ENCODE measurements at places on chromosomes 12 and 14.

DNA sequence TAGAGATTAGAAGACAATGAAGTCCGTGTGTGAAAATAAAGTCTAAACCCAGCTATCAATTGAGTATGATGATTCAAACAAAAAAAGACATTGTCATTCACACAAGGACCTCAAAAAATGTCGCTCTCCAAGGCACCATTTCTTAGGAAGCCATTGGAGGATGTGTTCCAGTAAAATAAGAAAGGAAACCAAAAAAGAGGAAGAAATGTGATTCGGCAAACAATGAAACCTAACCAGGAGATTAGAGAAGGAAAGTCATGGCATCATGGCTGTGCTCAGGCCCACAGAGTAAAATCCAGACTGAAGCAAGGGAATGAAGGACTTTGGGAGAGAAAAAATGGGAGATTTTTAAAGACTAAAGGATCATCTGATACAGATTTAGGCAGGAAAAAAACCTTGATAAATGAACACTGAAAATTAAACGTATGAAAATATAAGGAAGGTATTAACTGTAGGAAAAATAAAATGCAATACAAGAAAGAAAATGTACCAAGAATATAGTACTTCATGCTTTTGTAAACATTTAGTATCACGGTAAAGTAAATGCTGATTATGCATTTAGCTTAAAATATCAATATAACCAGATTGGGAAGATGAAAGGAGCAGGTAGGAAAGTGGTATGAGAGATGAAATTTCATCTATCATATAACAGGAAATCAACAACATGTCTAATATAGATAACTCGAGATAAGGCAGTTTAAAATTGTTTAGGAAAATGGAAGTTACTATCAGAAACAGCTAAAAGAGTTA, 38.2 kb upstream of the MTHFD1 start:
- H3K27me3 ChIP-seq, result no peaks in the 10 kb centered on the region
- H3K4me1 ChIP-seq, result no peaks in the 10 kb centered on the region
- H3K36me3 ChIP-seq, result no peaks in the 10 kb centered on the region
- H3K27ac ChIP-seq, result no peak overlapping the region

GRCh38 chr14:61498303-61498702, 176.9 kb downstream of the PRKCH start:
- no peaks in the 10 kb centered on the region for H3K27me3 ChIP-seq
- no peak for DNase-seq
- no peaks in the 10 kb centered on the region for H3K36me3 ChIP-seq

GRCh38 chr12:111102102-111102739, 181.8 kb upstream of the MYL2 start:
- DNase-seq, result no peak
- no peaks in the 10 kb centered on the region for H3K27me3 ChIP-seq
- no peaks in the 10 kb centered on the region for H3K36me3 ChIP-seq
- no peaks in the 10 kb centered on the region for H3K4me1 ChIP-seq

DNA sequence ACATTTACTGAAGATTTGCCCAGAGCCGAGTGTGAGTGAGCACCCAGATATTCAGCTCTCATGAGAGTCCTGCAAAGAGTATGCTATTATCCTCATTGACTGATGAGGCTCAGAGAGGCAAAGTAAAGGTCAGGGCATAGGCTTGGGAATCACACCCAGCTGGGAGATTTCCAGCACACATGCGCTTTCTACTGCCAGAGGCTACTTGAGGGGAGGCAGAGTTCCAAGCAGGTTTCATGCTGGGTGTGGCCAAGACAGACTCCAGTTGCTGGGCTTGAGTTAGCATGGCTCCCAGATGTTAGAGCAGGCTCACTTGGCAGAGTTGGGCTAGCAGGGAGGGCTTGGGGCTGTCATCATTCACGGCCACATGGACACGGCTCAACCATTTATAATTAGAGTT, 14.4 kb upstream of the FAM181A start:
- DNase-seq, result no peak
- no peak overlapping the region for H3K4me3 ChIP-seq
- H3K27ac ChIP-seq, result no peak overlapping the region
- peaks cover 5% of the 10 kb centered on the region for H3K36me3 ChIP-seq
- no peaks in the 10 kb centered on the region for H3K4me1 ChIP-seq

DNA sequence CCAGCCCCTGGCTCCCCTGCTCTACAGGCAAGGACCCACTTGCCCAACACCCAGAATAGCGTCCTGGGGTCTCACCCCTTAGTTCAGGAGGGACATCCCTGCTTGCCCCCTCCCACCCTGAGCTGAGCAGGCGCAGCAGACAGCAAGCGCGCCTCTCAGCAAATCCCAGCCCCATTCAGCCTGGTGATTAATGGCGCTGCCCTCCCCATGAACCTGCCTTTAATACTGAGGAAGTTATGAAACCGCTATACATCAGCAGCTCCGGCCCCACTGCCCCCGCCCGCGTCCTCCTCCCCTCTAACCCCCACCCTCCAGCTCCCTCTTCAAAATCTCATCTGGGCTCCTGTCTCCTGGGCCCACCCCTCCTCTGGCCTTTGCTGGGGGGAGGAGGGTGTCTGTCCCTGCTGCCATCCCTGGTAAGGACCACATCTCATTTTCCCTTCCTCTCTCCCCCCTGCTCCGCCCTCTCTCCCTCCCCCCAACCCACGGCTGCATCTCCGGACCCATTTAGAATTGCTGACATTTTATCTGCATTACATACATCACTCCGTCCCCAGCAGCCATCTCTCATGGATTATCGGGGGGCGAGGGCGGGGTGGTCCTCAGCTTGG, 7.1 kb upstream of the SMUG1 start:
- H3K4me3 ChIP-seq, result peak overlapping the region; percentile 49
- H3K27me3 ChIP-seq, result no peaks in the 10 kb centered on the region
- H3K36me3 ChIP-seq, result no peaks in the 10 kb centered on the region
- peak overlapping the region; percentile 94 for H3K27ac ChIP-seq

DNA sequence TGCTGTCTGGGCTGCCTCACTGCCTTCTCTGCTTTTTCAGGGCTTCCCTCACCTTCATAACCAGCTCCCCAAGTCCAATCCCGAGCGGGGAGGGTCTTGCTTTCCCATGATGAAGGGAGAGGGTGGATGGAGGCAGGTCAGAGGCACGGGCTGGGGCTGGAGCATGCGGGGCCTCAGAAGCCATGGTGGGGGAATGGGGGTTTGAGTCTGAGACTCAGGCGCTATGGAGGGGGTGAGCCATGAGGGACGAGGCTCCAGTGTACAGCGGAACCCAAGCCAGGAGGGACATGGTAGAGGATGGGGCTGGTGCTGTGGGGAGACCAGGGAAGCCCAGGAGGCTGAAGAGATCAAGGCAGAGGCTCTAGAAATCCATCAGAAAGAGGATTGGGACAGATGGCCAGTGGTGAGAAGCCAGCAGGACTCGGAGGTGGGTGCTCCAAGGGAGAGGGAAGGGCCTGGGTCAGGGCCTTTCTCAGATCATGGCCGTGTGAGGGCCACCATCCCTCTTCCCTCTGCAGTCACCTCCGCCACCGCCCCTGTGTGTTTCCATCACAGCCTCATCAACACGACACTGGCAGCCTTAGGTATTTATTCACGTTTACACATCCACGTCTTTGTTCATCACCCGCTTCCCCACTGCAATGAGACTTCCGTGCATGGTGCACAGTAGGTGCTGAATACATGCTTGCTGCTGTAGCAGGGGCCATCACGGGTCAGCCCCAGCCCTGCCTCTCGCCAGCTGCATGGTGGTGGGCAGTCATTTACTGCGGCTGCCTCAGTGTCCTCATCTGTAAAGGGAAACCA, 144.7 kb downstream of the ADGRD1 start:
- H3K4me3 ChIP-seq, result no peak overlapping the region
- H3K27me3 ChIP-seq, result no peaks in the 10 kb centered on the region
- H3K4me1 ChIP-seq, result no peaks in the 10 kb centered on the region

DNA sequence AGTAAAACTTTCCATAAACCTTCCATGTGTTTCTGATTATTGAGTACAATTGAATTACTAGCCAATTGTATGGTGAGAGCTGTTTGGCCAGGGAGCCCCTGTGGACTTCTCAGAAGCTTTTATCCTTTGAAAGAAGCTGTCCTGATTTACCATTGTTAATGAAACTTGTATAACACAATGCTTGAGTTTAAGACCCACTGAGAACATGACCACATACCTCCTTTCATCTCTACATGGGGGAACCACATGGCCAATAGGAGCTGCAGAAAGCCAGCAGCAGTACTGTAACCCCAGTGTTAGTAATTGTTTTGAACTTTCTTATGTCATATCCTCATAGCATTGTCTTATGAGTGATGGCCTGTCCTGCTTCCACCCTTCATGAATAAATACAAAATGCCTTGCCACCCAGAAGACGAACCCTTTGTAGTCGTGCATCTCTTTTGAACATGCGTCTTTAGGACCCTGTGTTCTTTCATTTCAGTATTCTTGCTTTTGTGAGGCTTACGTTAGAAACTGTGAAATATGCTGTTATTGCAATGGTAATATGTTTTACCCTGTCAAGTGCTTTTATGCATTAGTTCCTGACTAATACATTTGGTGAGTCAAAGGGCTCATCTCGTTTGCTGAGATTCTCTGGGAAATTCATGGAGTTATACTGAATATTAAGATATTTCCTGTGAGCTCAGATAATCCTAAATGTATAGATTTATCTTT, 815.7 kb downstream of the NRXN3 start:
- H3K27me3 ChIP-seq, result no peaks in the 10 kb centered on the region
- DNase-seq, result no peak
- no peak overlapping the region for H3K27ac ChIP-seq
- no peaks in the 10 kb centered on the region for H3K36me3 ChIP-seq
- no peak overlapping the region for H3K4me3 ChIP-seq

DNA sequence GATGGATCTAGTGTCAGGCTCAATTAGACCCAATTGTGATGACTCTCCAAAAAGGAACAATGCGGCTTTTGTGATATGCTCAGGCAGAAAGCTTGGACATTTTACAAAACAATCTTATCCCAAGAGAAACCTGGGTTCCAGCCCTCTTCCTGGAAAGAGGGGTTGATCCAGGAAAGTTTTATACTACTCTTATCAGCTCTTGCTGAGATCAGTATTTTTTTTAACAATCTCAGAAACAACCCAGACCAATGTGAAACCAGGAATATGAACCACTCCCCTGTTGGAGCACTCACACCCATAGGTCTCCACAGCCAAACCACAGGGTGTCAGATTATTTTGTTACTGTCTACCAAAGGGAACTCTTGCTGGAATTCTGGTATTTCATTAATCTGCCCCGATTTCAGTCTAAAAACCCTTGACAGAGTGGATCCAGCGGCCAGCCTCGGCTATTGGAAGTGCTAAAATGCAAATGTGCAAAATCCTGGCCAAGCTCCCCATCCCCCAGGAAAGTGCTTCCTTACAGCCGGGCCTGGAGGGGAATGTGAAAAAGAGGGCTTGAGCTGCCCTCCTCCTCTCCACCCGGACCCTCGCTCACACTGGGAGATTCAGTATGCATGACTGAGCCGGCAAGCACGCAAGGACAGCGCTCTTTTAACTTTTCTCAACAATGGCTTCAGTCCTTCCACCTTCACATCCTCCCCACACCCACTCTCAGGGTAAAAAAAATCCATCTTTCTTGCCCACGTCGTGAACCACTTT, 4.0 kb downstream of the FBXL14 start:
- no peak for DNase-seq
- H3K27me3 ChIP-seq, result no peaks in the 10 kb centered on the region
- H3K4me1 ChIP-seq, result peaks cover 52% of the 10 kb centered on the region
- H3K27ac ChIP-seq, result no peak overlapping the region
- H3K4me3 ChIP-seq, result peak overlapping the region; percentile 96
- H3K36me3 ChIP-seq, result no peaks in the 10 kb centered on the region

DNA sequence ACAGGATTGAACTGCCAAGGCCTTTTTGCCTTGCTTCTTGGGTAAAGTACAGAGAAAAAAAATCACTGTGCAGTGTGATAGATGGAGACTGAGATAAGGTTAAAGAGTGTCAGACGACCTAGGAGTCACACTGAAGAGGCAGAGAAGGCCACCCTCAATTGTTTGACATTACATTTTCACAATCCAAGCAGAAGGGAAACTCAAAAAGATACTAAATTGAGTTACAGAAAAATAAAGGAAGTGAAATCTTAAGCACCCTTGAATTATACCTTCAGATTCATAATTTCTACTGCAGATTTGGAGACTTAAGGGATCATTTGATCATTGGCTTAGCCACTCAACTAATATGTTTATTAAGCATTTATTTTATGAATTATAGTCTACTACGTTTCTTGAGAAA, 97.1 kb downstream of the MYF5 start:
- no peaks in the 10 kb centered on the region for H3K4me1 ChIP-seq
- no peak overlapping the region for H3K4me3 ChIP-seq
- H3K27me3 ChIP-seq, result no peaks in the 10 kb centered on the region
- DNase-seq, result no peak
- no peaks in the 10 kb centered on the region for H3K36me3 ChIP-seq

DNA sequence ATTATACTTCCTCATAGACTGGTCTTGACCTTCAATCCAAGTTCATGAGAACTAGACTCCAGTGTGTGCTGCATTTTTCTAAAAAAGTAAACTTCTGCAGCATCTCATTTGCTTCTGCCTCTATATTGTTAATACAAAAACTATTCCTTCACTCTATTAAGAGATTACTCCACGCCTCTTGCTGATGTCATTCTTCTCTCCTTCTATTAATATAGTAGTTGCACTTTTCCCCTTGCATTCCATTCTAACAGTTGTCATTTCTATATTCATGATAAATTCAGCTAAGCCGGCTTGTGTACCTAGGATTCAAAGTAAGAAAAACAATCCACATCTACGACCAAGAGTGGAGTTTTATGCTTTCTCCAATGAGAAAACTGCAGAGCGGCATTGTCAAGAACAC, 480.4 kb upstream of the NOVA1 start:
- H3K27ac ChIP-seq, result no peak overlapping the region
- H3K4me3 ChIP-seq, result no peak overlapping the region
- no peak for DNase-seq
- H3K36me3 ChIP-seq, result no peaks in the 10 kb centered on the region
- H3K4me1 ChIP-seq, result no peaks in the 10 kb centered on the region

DNA sequence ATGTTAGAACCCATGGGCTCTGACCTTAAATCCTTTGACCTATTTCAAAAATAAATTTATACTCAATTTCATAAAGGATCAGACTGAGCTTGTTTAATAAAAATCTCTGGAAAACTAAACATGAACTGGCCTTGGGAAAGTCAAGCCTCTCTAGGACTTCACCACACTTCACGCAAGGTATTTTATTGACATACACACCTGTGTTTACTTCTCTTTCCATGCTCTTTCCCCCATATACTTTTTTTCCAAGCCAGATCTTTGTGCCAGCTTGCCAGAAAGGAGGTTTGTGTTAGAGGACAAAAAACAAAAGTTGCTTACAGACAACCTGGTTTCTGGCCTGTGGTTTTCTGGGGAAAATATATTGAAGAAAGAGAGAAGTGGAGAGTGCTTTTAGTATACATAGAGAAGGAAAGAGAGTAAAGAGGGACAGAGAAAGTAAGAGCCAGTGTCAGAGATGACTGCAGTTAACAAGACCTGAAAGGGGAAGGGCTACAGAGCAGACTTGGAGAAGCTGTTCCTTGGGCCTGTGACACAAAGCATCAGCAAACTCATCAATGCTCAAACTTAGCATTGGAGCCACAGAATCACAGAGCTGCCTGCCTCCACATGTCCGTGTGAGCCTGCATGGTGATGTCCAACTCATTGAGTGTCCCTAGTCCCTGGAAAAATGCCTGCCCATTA, 77.3 kb upstream of the TMTC2 start:
- no peaks in the 10 kb centered on the region for H3K36me3 ChIP-seq
- H3K4me3 ChIP-seq, result no peak overlapping the region

- no peaks in the 10 kb centered on the region for H3K27me3 ChIP-seq
- no peak overlapping the region for H3K4me3 ChIP-seq
- no peak for DNase-seq
- H3K36me3 ChIP-seq, result no peaks in the 10 kb centered on the region
- no peaks in the 10 kb centered on the region for H3K4me1 ChIP-seq
These were observed 23.4 kb downstream of the ALDH1L2 start for GRCh38 chr12:105060715-105061378.

GRCh38 chr12:30023186-30023585, 239.4 kb upstream of the TMTC1 start:
- no peaks in the 10 kb centered on the region for H3K4me1 ChIP-seq
- no peak overlapping the region for H3K27ac ChIP-seq
- no peaks in the 10 kb centered on the region for H3K36me3 ChIP-seq
- H3K27me3 ChIP-seq, result no peaks in the 10 kb centered on the region

Data from psoas muscle (tissue), 8 donors.